ENCODE measurements at places on chromosomes 16 and 17.

DNA sequence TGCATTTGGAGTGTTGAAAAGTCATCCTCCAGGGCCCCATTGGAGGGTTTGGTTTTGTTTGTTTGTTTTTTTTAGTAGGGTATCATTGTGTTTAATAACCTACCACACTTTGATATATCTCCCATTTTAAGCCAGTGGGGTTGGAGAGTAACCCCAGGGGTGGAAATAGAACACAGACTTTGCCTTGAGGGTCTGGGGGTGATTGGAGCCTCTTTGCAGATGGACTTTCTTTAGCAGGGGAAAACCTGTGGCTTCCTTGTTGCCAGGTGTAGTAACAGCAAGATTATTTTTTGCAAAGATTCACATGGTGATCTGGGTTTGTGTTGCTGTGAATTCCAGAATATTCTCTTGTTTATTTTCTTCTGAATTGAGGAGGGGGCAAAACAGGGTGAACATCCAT is 1.5 kb downstream of the ABCC1 start:
- no peak for DNase-seq

GRCh38 chr16:14097182-14097959 is 26.3 kb downstream of the MRTFB start:
- no peak for DNase-seq

DNA sequence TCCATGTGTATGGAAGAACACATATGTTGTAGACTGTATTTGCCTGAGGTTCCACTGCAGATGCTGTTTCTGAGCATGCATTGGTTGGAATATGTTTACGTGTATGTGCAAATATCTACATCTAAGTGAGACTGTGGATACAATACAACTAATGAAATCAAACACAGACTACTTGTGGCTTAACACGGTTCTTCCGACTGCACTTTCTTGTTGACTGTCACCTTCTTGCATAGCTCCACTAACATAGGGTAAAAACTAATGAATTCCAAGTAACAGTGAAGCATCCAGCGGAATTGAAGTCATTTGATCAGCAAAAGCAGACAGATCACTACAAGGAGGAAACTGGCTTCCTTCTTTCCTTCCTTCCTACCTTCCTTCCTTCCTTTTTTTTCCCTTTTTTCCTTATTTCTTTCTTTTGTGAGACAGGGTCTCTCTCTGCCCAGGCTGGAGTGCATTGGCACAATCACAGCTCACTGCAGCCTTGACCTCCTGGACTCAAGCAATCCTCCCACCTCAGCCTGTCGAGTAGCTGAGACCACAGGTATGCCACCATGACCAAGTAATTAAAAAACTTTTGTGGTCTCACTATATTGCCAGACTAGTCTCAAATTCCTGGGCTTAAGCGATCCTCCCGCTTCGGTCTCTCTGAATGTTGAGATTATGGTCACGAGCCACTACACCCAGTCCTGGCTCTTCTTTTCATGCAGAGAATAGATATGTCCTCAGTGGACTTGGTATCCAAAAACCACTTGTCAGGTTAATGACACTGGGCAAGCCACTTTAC is 22.0 kb upstream of the CCL1 start:
- no peak for DNase-seq

GRCh38 chr17:78291944-78292910 is 60.8 kb downstream of the TMEM235 start:
- DNase-seq: no peak

DNA sequence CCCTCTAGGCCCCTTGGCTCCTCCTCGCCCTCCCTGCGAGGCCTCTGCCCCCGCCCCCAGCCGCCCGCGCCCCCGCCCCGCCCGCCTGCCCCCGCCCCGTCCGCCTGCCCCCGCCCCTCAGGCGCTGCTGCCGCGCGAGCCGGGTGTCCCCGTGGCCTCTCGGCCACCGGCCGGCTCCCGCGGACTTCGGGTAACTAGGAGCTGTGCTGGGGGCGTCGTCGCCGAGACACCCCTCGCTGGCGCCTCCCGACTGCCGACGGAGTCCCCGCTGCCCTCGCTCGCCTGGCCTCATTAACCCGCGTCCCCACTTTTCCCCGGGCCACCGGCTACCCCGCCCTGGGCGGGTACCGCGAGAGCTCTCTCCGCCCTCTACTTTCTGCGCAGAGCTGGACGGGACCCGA is at the start of gene TLCD1:
Gene TLCD1 (minus strand): TSS at position 8 of the 401 bp plus-strand sequence. CDS start 136 bp downstream, outside the sequence.
- peak; percentile 88 for DNase-seq

GRCh38 chr17:61009663-61010062 is 332.0 kb downstream of the BCAS3 start:
- no peak for DNase-seq

- DNase-seq: peak; percentile 49
Measured at GRCh38 chr16:9966569-9967157, 215.6 kb downstream of the GRIN2A start.

Data from urothelium cell line (cell line).